ENCODE measurements at places on chromosomes 1 and 21.

DNA sequence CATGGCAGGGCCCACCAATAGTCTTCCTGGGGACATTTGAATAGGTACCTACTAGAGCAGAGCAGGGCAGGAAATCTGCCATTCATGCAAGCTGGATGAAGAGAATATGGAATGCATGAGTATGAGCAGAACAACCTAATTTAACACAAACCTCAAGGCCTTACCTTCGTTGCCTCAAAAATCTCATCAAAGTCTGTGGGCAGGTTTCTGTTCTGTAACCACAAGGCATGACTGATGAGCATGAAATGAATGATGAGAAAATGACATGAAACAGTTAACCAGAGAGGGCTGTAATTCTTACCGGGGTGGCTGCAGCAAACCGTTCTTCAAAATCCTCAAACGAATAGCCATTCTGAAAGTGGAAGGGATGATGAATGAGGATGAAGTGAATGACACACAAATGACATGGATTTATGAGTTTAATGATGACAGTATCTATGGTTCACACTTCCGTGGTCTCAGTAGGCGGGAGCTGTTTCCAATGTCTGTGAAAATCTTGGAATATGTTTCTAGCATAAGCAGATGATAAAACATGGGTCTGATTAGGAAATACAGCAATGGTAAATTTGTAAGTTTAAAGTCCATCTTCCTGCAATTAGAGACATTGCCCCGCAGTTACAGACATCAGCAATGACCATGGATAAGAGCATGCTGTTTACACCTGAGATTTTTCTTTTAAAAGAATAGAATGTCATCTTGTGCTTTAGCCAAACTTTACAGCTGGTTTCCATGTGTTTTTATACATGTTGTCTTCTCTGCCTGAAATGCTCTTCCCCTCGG is 67.6 kb upstream of the C8B start:
- no peak for DNase-seq

- no peak for DNase-seq
Observed at GRCh38 chr1:211637066-211637465, 38.4 kb downstream of the NEK2 start.

DNA sequence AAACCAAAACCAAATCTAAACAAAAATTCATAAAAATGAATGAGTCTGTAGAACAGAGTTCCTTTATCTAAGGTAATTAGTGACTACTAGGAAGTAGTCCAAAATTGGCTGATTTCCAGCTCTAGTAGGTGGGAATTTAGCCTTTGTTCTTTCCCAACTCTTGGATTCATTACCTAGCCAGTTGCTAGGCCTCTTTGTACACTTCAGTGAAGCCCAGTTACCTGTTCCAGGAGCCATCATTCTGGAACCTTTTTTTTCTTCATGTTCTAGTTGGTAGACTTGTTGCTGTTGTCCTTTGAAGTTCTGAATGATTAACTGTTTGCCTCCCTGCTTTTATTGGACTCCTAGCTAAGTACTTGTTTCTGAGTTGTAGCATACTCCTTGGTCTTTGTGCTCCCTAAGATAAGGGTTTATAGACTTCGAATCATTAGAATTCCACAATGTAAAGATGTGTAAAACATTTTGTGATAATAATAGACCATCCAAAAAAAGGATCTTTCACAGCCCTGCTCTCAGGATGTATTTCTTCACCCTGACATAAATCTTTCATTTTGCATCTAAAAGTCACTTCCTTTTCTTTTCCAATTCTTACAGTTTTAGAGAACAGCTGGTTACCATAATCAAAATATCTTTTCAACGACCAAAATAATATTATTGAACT is 9.8 kb downstream of the PLA2G4A start:
- DNase-seq: no peak

DNA sequence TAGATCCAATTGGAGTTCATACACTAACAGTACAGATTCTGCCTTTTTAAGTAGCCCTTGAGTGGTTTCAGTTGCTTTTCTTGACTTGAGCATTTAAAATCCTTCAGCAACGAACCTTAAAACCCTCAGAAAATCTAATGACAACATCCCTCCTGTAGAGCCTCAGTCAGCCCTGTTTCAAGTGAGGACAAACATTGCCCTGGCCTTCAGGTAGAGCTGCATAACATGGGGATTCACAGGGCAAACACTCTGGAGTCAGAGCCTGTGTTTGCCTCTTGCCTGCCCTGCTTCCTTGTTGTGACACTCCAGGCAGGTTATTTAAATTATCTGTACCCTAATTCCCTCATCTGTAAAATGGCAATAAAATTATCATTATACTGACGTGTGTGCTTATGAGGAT is 96.1 kb upstream of the KCNA3 start:
- no peak for DNase-seq

DNA sequence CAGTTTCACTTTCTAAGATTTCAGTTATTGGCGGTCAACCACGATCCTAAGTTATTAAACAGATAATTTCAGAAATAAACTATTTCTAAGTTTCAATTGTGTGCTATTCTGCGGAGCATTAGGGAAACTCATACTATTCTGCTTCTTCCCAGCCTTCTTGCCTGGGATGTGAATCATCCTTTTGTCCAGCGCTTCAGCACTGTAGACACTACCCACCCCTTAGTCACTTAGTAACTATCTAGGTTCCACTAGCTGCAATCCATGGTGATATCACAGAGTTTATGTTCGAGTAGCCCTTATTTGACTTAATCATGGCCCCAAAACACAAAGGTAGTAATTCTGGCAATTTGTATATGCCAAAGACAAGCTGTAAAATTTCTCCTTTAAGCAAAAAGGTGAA is 279.9 kb upstream of the ADAMTS5 start:
- no peak for DNase-seq

GRCh38 chr1:161935264-161935663 is 88.4 kb downstream of the OLFML2B start:
- DNase-seq: no peak

- DNase-seq: no peak
Observed at GRCh38 chr1:153970346-153970745, 2.6 kb downstream of the CREB3L4 start.

DNA sequence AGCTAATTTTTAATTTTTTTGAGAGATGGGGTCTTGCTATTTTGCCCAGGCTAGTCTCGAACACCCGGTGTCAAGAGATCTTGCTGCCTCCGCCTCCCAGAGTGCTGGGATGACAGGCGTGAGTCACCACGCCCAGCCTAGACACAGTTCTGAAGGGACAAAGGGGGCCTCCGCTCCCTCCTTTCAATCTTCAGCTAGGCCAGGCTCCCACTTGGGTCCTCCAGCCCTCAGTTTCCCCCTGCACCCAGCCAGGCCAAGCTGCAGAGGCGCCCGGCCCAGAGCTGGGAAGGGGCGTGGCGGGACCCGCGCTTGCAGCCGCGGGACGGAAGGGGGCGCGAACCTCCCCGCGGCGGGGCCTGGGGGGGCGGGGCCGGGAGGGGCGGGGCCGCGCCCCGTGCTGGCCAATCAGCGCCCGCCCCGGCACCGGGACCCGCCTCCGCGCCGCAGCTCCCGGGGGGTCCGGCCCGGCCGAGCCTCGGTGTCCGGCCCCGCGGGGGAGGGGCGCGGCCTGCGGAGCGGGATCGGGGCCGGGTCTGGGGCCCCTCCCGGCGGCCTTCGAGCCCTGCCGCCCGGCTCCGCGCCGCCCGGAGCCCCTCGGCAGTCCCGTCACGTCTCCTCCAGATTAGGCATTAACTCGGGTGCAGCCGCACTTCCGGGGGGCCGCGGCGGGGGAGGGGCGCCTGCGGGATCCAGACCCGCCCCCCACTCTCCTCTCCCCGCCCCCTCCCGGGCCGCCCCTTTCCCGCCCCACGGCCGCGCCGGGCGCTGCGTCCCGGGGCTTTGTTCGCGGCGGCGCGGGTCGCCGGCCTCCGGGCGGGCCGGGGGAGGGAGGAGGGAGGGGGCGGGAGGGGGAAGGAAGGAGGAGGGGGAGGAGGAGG is 559 bp upstream of the AGRN start:
- peak; percentile 73 for DNase-seq

DNA sequence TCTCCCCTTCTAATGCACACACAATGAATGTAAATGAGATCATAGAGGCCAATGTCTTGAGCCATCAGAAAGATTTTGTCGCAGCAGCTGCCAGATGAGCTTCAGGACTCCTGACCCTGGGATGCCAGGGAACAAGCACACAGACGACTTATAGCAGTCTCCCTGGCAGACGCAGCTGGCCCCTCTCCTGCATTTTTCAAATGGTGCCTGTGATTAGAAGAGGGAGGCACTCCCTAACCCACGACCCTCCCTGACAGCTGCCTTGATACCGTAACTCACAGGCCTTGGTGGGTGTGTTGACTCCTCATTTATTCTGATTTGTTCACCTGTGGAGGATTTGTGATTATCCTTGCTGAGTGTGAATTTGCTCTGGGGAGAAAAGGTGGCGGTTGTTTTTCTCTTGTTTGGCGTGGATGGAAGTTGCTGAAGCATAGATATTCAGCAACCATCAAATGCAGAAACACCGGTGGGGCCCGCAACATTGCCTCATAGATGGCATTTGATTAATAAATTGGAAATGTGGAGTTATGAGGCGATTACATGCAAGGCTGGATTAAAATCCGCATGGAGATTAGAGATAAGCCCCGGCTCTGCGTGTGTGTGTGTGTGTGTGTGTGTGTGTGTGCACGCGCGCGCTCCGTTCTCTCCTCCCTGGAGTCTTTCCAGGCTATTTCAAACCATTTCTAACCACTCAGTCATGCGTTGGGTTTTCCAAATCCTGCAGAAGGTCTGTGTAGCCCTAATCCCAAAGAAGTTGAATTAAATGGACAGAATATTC is 2.1 kb upstream of the RD3 start:
- DNase-seq: no peak

- no peak for DNase-seq
Observed at GRCh38 chr1:204278251-204278650, 64.5 kb upstream of the GOLT1A start.

DNA sequence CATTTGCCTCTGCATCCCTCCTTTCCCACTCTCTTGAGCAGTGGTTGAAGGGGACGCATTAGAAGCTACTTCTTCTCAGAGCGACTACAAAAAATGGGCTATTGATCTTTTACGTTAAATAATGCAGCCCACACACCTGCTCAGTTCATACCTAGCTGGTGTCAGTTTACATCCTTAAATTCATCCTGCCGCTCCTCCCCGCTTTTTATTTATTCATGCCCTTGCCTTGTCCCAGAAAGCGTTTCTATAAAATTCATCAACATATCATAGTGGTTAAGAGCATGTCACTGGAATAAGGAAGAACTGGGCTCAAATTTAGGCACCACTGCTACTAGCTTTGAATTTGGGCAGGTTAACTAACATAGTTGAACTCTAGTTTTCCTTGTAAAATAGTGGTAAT is 66.0 kb upstream of the TINAGL1 start:
- no peak for DNase-seq

DNA sequence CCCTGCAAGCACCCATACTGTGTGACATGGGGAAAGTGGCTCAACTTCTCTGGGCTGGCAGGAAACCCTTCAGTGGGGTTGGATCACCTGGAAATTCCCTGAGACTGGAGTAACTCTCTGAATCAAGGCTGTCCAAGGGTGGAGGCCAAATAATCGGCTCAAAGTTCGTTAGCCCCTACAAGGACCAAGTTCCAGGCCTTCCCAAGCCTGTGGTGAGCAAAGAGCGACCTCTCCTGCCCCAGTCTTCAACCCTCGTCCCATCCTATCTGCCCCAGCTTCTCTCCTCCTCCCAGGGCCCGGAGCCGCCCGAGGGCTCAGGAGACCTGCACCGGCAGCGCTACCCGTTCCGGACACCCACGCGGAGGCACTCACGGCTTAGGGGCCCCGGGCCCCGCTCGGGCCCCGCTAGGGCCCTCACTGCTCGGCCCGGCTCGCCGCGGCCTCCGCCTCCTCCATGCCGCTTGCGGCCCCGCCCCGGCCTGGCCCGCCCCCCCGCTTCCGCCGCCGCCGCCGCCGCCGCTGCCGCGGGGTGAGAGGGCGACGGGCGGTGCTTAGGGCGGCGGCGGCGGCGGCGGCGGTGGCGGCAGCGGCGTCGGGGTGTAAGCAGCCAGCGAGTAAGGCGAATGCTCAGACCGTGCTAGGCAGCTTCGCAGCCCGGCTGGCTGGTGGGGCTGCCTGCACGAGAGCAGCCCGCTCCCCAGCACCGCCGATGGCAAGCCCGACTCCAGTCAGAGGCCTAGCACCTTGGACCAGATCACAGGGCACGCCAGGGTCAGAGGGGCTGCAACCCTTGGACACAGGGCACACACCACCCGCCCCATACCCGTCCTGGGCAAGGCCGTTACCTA is at the start of gene POMGNT1:
Gene POMGNT1 (minus strand): TSS at position 471 of the 848 bp plus-strand sequence. CDS start 613 bp downstream, outside the sequence.
- peak; percentile 21 for DNase-seq

DNA sequence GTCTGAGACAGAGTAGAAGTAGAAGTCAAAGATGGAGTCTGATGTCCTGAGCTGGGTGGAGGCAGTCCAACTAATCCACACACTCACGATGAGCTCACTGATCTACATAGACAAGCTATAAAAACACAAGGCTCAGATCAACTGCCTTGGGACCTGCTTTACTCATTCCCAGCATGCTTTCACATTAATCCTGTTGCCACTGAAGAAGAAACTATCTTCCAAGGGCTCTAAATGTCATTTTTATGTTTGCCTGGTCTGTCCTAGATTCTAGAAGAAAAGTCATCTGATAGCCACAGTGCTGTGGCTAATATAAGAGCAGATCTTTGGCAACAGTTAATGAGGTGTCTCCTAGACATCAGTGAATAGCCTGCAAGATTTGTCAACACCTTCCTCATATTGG is 522.7 kb downstream of the NUF2 start:
- no peak for DNase-seq

DNA sequence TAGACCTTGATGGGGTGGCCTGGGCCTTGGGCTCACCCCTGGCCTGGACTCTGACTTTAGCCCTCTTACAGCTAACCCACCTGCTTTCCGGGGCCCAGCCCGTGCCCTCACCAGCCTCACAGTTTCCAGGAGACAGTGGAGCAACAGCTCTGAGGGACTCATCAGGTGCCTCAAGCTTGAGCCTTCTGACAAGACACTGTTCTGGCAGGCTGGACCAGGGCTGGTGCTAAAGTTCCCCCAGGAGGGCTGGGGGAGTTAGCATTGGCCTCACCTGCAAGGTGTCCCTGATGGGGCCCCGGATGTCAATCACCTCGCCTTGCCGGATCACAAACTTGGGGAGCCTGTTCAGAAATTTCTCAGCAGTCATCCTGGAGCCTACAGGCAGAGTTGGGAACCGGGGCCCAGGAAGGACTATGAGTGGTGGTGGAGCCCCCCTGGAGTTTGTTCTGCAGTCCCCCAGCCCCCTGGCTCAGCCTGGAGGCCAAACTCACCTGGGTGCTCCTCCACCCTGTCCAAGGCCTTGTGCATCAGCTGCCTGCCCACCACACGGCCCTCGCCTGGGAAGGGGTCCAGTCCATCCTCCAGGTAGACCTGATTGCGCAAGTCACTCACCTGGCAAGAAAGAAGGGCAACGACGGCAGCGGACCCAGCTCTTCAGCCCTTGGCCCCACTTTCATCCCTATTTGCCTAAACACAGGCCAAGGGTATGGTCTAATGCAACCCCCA is 4.1 kb downstream of the SH3BGRL3 start:
- no peak for DNase-seq

GRCh38 chr1:101506541-101507164 is 269.8 kb downstream of the S1PR1 start:
- no peak for DNase-seq

- no peak for DNase-seq
Observed at GRCh38 chr21:44258056-44258725, 3.5 kb downstream of the DNMT3L start.

- no peak for DNase-seq
Observed at GRCh38 chr21:32921632-32922230, 104.0 kb upstream of the OLIG2 start.

GRCh38 chr21:45517249-45518065 is 24.8 kb downstream of the SLC19A1 start:
- DNase-seq: no peak

GRCh38 chr1:241838897-241839296 is 9.1 kb upstream of the EXO1 start:
- DNase-seq: no peak

GRCh38 chr1:167882376-167882775 is 31.6 kb downstream of the ADCY10 start:
- DNase-seq: no peak

- DNase-seq: no peak
Observed at GRCh38 chr21:26845759-26846035, 488 bp upstream of the ADAMTS1 start.

All from stimulated activated CD4-positive, alpha-beta T cell treated with anti-CD3 and anti-CD28 coated beads, Interleukin-1b, Interleukin-23, amount 100 ng/mL, for 1 hour (primary cell).